ENCODE measurements at places on chromosomes 16 and 17.

GRCh38 chr17:58338454-58338840 is 9.9 kb upstream of the TSPOAP1 start:
- DNase-seq: no peak

GRCh38 chr17:77212081-77212832 is 71.5 kb downstream of the SEC14L1 start:
- DNase-seq: no peak

DNA sequence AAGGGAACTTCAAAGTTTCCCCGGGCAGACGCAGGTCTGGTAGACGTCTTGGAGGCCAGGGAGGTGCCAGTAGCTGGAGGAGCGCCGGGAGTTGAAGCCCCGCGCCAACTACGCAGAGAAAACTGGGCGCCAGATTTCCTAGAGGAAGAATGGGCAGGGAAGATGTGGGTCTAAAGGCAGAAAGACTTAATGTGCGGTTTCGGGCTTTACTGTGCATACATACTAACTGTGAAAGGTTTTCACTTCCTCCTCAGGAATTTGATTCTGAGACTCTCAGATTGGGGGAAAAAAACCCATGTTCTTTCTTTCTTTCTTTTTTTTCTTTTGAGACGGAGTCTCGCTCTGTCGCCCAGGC is 331 bp upstream of the ZNF287 start:
- DNase-seq: no peak

GRCh38 chr17:34601416-34601815 is 22.0 kb downstream of the TMEM132E start:
- no peak for DNase-seq

DNA sequence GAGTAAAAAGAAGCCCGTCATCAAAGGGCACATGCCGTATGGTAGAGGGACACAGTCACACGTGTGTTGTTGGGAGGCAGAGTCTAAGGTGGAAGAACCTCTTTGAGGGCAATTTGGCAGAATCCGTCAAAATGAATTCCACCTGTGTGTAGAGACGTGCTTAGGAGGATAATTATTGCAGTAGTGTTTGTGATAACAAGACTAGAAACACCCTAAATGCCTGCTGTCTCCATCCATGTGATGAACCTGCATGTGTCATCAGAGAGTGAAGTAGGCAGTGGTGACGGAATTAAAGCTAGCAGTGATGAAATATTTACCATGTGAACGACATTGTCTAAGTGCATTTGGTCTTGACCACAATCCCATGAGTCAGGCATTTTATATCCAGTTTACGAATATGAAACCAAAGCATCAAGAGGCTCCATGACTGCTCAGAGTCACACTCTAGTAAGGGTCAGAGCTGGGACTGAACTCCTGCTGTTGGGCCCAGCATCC is 61.3 kb upstream of the ADORA2B start:
- DNase-seq: no peak

DNA sequence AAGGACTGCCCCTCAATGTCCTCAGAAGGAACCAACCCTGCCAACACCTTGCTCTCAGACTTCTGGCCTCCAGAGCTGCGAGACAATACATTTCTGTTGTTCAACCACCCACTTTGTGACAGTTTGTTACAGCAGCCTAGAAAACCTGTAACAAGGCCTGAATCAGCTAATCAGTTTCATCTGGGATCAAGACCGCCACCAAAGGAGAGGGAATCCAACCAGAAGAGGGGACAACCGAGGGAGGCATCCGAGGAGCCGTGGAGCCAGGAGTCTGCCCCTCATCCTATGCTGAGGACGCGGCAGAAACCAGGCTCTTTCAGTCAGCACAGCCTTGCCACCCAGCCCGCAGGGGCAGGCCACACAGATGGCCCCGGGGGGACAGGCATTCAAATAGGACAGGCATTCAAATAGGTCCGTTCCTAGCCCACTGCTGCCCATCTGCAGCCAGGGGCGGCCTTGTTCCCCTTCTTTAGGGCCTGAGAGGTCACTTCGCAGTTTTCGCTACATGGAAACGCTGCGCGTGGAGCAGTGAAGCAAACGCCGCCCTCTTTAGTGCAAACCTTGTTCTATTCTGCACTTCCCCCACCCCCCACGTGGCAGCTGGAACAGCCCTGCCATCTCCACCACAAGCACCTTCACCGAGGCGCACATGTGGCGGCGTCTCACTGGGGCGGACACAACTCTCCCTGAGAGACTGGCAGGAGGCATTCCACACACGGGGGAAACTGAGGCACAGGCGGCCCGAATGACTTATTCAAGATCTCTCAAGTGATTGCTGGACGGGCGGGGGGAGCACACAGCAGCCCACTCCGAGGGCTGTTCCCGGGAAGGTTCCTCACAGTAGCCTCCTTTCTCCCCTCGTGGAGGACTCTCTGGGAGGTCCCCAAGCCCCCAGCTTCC is 26.7 kb downstream of the FA2H start:
- no peak for DNase-seq

- DNase-seq: peak; percentile 89
These were observed at the start of gene RBBP6 for GRCh38 chr16:24539295-24539849. RBBP6 (plus strand) TSS chr16:24539566; CDS start chr16:24540627, 1,061 bp downstream.

DNA sequence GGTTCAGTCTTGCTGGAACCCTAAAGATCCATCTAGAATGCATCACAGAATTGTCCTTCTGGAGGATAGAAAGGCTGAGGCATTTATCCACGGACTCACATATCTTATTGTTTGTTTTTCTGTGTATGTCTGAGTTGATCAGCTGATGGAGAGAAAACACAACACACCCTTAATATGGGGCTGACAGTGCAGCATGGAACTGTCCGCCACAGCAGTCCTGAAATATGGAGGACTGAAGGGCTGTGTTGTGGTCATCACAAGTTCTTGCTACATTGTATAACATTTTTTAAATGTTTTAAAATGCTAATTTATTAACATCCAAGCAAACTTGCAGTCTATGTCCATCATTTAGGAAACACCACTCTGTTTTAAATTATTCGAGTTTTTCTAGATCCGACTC is 448.9 kb upstream of the ERCC4 start:
- DNase-seq: no peak

Measured in GF-D8 (cell line).